ENCODE measurements at places on chromosomes 12 and 14. TPM values are rescaled to one million over a fixed set of nuclear protein-coding genes. Genes with fewer than 3 reads are reported as not detected.

OVCH1 gene
- not detected for total RNA-seq

TMEM132C gene
- not detected for total RNA-seq

ZNF605 gene
- total RNA-seq, result 5.1 TPM

EEA1 gene
- total RNA-seq, result 6.6 TPM

MYF6 gene
- total RNA-seq, result 0.14 TPM

UBR7 gene
- total RNA-seq, result 45.7 TPM

TEX22 gene
- total RNA-seq, result not detected

FAM90A1 gene
- 0.23 TPM for total RNA-seq

PROX2 gene
- not detected for total RNA-seq

E2F7 gene
- 20.5 TPM for total RNA-seq

PPM1A gene
- total RNA-seq, result 10.2 TPM

FOXN4 gene
- not detected for total RNA-seq

HSPB8 gene
- 32.3 TPM for total RNA-seq

DLK1 gene
- total RNA-seq, result not detected

RNU4-1 gene
- total RNA-seq, result under 0.01 TPM

GPR65 gene
- not detected for total RNA-seq

RNFT2 gene
- total RNA-seq, result 4.3 TPM

COPS7A gene
- 63.5 TPM for total RNA-seq

COCH gene
- total RNA-seq, result 18.8 TPM

BEGAIN gene
- total RNA-seq, result 0.51 TPM

ACOT6 gene
- not detected for total RNA-seq

TRAF3 gene
- total RNA-seq, result 21.9 TPM

SLC7A8 gene
- total RNA-seq, result 3.3 TPM

GPRC5D gene
- total RNA-seq, result not detected
